ENCODE measurements at places on chromosomes 7 and 10.

DNA sequence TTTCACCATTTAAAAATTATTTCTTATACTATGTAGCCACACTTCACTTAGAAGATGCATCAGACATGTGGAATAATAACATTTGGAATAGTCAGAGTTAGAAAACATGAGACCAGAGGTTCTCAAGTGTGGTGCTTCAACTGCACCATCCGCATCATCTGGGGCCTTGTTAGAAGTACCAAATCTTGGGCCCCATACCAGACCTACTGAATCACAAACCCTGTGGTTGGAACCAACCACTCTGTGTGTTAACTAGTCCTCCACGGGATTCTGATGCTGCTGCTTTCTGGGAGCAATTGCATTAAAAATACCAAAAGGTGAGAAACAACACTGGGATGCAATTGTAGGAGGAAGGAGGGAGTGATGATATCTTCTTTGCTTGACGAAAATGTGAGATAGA lies 125.2 kb downstream of the GNAT3 start:
- no peak for DNase-seq

DNA sequence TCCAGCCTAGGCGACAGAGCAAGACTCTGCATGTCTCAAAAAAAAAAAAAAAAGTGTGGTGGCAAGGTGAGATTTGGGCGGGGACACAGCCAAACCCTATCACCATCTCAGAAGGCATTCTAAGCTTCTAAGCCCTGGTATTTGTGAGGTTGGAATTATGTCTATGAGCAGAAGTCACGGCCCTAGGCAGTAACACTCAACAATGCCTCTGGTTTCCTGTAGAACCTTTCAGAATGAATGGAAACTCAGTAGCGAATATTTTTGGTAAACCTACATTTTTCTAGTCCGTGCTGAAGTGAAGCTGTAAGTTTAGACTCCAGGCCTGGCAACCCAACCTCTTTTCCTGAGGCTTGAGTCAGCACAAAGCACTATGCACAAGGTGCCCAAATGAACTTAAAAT lies 88.3 kb downstream of the FAM107B start:
- no peak for DNase-seq

GRCh38 chr7:148623586-148624282 lies 33.2 kb downstream of the C7orf33 start:
- DNase-seq = peak; percentile 50

DNA sequence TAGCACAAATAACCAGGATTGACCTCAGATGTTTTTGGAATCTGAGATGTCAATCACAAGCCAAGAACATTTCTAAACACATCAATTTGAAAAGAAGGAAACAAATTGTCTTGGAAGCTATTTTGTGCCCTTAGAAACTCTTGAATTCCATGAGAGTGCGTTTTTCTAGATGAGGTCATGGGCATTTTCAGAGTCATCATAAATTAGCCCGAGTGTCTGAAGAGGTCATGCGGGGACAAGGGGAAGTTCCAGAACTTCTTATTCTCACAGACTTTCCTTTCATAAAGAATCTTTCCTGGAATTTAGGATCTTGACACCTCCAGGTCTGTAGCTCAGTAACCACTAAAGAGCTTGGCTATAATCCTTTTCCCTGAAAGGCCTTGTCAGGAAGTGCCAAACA lies 28.2 kb downstream of the IL2RA start:
- DNase-seq = no peak

- no peak for DNase-seq
These were observed 1.7 kb upstream of the HMX2 start for GRCh38 chr10:123146013-123146893.

- no peak for DNase-seq
These were observed at the start of gene INA for GRCh38 chr10:103276896-103277712. TSS of gene INA (plus strand) at chr10:103277138. CDS start at chr10:103277212, 74 bp downstream.

- no peak for DNase-seq
These were observed 71.6 kb downstream of the HERPUD2 start for GRCh38 chr7:35623381-35623780.

DNA sequence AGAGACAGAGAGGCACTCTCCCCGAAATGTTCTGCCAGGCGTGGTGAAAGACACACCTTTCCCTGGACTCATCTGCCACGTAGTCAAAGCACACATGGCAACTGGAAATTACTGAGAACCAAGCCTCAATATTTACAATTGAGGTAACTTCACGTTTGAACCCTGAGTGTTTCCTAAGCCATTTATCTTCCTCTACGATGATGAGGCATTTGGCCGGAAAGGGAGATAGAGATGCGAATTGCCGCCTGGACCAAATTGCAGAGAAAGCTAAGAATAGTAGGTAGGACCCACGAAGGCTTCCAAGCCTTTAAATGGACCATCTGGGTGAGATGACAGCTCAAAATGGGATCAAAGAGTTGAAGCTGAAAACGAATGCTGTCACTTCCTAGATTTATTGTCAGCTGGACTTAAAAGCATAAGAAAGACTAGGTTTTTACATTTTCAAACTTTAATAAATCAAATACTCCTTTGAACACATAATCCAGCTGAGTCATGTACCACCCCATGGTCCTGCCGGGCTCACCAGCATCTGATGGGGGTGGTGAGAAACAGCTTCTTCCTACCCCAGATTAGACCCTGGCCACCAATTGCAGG lies 135.6 kb upstream of the LYZL2 start:
- DNase-seq = no peak

GRCh38 chr7:84879570-84880325 lies 307.1 kb downstream of the SEMA3D start:
- no peak for DNase-seq

- peak; percentile 11 for DNase-seq
These were observed 11.8 kb downstream of the BZW2 start for GRCh38 chr7:16657656-16658279.
